ENCODE measurements at places on chromosomes 2 and 18.
A peak's percentile ranks its signal among the peaks of the same experiment; 100 is the strongest.

GRCh38 chr18:44025421-44025820, 655.3 kb upstream of the SETBP1 start:
- DNase-seq = no peak

GRCh38 chr2:200716386-200716785, 95.3 kb upstream of the BZW1 start:
- DNase-seq = no peak

DNA sequence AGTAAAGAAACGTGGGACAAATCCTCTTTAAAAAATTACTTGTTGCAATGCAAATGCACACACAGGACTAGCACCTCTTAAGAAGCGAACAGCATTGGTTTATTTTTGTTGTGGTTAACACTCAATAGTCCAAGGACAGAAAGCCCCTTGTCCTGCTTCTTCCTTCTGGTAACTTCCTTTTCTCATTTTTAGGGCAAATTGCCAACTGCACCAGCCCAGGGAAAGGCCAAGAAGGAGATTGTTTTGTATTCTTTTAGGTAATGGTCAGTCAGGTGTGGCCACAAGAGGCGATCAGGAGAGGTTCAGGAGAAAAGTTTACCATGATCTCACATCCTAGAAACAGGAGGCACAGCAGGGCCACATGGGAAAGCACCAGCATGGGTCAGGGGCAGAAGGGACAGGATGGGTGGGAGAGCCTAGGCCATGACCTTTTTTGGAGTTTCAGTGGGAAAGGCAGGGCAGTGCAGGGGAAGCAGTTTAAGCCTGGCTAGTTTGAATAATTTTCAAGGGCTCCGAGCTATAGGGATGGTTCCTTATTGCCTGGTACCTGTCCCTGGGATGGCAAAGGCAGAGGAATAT, 73.0 kb downstream of the CHRNA1 start:
- no peak for DNase-seq

GRCh38 chr18:45571714-45572113, 43.6 kb upstream of the SLC14A2 start:
- DNase-seq = no peak

DNA sequence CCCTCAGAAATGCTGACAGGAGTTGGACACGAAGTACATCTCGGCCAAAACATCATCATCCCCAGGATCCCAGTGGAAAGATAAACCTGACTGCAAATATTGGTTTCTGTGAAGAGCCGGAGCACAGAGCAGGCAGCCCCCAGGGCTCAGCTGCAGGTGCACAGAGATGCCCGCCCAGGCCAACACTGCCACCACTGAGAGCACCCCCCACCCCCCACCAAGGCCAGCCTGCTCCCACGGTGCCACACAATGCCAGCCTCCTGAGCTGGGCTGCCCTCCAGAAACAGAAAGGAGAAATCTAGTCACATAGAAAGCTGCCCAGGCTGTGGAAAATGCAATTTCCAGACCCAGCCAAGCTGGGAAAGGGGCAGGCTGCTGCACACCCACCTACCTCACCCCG, 71.7 kb downstream of the GALNT14 start:
- no peak for DNase-seq

DNA sequence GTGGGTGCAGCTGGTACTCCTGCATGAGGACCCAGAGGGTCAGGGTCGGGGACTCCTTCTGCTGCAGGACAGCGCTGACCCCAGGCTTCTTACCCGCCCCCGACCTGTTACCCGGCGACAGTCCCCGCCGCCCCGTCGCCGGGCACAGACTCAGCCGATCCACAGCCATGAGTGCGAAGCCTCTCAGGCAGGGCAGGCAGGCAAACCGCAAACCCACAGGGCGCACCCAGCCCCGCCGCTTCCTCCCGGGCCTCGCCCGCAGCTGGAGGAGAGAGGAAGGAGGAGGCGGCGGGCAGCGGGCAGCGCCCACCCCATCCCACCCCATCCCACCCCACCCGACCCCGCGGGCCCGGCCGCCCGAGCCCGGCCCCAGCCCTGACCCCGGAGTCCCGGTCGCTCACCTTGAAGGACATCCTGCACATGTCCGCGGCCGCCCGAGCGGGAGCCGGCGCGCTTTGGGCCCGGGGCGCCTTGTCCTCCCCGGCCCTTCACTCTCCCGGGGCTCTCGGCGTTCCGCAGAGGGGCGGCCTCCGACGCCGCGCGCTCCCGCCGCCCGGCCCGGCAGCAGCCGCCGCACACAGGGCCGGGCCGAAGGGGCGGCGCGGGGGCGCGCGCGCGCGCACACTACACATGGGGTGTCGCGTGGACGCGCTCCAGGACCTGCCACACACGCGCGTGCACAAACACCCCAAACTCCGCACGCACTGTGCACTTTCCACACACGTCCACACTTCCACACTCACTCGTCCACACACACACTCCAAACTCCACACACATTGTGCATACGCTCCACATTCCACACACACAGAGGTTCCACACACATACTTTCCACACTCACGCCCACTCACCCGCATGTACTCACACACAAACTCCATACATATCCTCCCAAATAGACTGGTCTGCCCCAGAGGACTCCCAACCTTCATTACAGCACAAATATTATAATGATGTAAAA, at the start of gene ANKRD29:
Gene ANKRD29 (minus strand): TSS at position 603 of the 955 bp plus-strand sequence. CDS start 181 bp downstream, at position 422.
- DNase-seq = peak; percentile 26

DNA sequence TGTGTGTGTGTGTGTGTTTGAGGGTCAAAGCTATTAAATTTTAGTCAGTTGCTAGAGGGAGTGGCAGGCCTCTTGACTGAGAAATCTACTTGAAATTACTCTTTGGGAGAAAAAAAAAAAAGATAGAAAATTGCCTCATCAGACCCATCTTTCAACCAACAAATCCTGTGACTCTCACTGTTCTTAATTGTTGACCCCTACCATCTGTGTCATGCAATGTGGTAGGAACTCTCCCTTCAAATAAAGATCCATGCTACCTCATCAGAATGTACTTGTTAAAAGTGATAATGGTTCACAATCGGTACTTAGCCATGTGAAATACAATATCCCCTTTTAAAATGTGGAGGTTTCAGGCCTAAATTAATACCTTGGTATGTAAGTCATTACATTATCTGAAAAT, 670.8 kb upstream of the FANCL start:
- DNase-seq = no peak

DNA sequence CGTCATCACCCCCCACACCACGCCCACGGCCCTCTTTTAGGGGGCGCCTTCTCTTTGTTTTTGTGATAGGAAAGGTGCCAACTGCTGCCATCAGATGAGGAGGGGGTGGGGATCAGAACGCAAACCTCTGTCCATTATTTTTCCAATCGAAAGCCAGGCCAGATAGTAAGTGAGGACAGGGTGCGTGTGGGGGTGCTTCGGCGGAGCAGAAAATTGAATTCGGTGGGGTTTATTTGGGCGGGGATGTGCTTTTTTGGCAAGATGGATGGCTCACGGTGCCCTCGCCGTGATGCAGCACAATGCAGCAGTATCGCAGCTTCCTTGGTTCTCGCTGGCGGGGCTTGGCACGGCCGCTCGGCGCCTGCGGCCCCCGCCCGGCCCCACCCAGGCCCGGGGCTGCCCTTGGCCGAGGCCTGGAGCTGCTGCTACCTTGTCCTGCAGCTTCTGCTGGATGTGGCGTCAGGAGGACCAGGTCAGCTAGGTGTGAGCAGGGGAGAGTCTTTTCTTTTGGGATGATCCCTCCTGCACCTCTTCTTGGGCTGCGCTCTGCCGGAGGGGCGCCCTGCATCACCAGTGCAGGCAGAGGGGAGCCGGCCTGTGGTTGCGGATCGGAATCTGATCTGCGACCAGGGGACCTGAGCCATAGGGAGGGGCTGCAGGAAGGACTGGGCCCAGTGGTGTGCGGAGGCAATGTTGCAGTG, 1.3 kb downstream of the SPTBN1 start:
- no peak for DNase-seq

DNA sequence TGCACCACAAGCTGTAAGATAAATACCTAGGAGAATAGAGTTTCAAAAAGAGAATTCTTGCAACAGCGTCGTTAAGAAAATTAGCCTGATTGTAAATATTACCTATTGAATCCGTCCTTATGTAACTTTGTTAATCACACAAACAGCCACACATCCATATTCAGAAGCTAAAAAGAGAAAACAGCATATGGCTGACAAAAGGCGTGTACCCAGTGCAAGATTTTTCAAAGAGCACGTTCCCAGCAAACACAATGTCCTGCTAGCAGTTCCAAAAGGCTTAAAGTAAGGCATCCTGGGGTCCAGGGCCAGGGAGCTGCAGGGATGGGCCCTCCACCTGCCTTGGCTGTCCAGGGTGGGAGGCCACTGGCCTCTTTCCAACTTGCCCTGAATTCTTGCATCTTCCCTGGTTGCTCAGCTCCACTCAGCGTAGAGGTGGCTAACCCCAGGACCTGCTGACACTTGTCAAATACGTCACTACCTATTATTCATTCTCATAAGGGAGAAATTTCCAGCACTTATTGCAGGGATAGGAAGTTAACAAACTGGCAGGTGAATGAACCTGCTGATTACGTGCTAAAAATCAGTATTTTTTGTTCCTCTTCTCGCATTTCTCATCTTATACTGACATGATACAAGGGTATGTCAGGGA, 102.1 kb upstream of the NEDD4L start:
- no peak for DNase-seq

- no peak for DNase-seq
Observed at GRCh38 chr2:205166745-205167144, 515.6 kb upstream of the NRP2 start.

- DNase-seq = no peak
Observed at GRCh38 chr2:195813421-195813820, 156.4 kb downstream of the SLC39A10 start.

GRCh38 chr2:124888431-124888830, 863.3 kb downstream of the CNTNAP5 start:
- no peak for DNase-seq

DNA sequence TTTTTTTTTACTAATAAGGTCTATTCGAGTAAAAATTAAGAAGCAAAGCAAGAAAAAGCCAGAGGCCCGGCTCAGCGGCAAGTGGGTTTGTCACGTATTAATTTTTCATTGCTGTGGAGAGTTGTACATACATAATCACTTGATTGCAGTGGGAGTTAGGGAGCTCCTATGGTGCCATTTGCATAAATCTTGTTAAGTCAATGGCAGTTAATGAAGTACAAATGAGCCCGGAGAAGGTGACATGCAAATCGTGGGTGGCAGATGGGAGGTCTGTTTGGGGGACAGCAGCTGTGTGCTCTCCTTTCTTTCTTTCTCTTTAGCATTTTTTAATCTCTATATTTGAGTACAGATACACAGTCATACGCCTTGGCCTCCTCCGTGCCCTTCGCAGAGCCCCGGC, 317.0 kb downstream of the AGAP1 start:
- no peak for DNase-seq

- no peak for DNase-seq
Observed at GRCh38 chr2:11870064-11870463, 123.6 kb downstream of the LPIN1 start.

DNA sequence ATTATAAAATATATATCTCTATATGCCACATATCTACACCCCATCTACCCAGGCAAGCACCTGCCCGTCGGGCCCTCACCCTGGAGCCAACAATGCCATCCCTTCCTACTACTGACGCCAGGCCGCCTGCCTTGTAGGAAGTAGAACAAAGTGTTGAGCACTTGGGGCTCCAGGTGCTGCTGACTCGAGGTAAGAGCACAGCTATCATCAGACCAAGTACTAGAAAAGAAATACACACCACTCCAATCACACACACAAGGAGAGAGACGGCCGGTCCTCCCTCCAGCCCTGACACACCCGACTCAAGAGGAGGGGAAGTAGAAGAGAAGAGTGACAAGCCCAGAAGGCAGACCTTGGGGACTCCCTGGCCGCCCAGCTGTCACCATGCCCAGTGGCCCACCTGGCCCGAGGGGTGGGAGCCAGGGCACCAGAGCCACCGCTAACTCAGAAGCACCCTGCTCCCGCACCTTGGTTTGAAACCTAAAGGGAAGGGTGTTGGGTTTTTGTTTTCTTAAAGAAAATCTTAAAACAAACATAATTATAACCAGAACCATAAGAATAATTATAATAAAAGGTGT, 64.0 kb upstream of the POMC start:
- DNase-seq = no peak

- DNase-seq = no peak
Observed at GRCh38 chr2:40265602-40266001, 186.3 kb downstream of the SLC8A1 start.

GRCh38 chr2:231398585-231398984, 3.1 kb downstream of the B3GNT7 start:
- no peak for DNase-seq

- no peak for DNase-seq
Observed at GRCh38 chr2:74532222-74532621, 2.5 kb downstream of the HTRA2 start.

DNA sequence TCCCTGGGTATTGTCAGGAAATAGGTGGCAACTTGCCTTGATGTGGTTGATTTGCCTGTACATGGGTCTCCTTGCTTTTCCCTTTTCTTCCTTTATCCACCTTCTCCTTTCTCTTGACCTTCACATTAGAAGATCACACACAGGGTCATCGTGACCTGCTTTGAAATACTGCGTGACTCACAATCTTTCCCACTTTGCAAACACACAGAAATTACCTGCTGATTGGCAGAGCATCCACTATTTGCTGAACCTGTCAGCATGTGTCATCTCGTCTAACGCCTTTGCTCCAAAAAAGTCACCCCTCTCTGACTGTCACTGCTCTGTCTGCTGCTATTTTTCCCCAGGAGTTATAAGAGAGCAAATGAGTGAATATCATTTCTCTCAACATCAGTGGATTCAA, 60.8 kb downstream of the MYO3B start:
- DNase-seq = no peak

- no peak for DNase-seq
Observed at GRCh38 chr2:69275490-69275889, 111.5 kb downstream of the GFPT1 start.

- DNase-seq = no peak
Observed at GRCh38 chr18:36199691-36200295, 12.5 kb downstream of the MOCOS start.

GRCh38 chr2:127343277-127343676, 44.5 kb downstream of the MAP3K2 start:
- no peak for DNase-seq

DNA sequence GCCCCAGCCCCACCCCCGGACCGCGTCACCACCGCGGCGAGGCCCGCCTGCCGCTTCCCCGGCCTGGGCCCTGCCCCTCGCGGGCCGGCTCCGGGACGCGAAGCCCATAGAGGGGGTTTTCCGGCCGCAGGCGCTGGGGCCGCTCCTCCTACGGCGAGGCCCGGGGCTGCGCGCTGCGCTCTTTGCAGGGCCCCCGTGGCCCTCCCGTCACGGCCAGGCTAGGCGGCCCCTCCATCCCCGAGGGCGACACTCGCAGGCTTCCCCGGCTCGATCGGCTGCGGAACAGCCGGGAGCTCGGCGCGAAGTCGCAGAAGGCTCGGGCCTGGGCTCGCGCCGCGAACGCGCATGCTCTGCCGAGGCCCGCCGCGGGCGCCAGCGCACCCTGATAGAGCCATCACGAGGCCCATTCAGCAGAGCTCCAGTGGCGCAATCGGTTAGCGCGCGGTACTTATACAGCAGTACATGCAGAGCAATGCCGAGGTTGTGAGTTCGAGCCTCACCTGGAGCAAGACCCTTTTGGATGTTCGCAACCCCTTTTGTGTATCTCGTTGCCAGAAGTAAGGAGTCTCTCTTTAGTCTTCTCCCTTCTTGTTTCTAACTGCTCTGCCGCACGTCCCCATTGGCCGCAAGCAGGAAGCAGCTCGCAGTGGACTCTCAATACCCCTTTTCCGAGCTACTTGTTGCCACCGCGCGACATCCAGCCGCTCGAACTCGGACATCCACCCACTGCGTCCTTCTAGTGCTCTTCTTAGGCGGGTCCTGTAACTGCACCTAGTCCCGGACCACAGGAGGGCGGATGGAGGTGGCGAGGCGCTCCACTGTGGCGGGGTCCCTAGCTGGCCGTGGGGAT, 18.0 kb upstream of the HAAO start:
- peak; percentile 94 for DNase-seq

Measured in activated CD4-positive, alpha-beta T cell treated with anti-CD3 and anti-CD28 coated beads for 1 hour (primary cell).